ENCODE measurements at places on chromosomes 3 and 15.

GRCh38 chr15:45424429-45424828 lies 46.1 kb upstream of the GATM start:
- DNase-seq, result no peak

- DNase-seq, result no peak
Observed at GRCh38 chr3:150547045-150547741, 606 bp downstream of the EIF2A start.

DNA sequence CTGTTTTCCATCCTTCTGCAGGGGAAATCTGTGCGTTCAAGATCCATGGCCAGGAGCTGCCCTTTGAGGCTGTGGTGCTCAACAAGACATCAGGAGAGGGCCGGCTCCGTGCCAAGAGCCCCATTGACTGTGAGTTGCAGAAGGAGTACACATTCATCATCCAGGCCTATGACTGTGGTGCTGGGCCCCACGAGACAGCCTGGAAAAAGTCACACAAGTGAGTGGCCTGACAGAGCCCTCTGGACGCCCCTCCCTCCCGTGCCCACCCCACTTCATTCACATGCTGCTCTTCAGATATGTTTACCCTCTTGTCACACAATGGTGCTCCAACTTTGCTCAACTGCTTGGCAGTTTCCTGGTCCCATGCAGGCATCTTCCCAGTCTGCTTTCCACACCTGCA lies 274.3 kb upstream of the TRIM42 start:
- DNase-seq, result no peak

DNA sequence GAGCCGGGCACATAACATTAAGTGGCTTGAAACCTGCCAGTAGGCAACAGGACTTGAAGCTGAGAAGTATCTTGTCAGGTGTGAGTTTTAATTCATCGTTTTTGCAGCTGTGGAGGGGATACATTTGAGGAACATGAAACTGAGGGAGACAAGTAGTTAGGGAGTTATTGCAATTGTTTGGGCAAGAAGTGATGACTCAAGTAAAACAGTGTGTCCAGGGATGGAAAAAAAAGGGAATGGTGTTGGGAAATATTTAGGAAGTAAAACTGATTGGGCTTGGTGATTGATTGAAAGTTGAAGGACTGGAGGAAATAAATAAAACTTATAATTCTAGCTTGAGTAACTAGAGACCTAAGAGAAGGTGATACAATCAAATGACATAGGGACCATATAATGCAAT lies 85.5 kb downstream of the NCEH1 start:
- DNase-seq, result no peak

- peak; percentile 62 for DNase-seq
Observed at GRCh38 chr3:14633819-14634424, 17.6 kb upstream of the CCDC174 start.

GRCh38 chr3:13408890-13409289 lies 11.2 kb downstream of the NUP210 start:
- DNase-seq, result no peak

- no peak for DNase-seq
Observed at GRCh38 chr3:153072856-153073255, 89.2 kb upstream of the RAP2B start.

DNA sequence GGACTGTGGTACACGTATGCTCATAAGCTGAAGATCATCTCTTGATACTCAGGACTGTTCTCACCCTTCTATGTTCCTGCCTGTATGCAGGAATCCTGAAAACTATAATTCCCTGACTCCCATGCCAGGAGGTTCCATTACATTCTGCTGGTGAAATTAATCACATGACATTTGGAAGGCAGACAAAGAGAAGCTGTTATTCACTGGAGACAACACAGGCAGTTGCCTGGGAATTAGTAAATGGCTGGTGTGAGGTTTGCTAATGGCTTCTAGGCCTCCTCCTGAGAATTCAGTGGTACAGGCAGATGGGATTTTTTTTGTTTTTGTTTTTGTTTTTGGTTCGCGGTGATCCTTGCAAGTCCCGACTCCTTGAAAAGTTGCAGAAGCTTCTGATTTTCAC lies 91.4 kb downstream of the CTNNB1 start:
- DNase-seq, result no peak

- DNase-seq, result peak; percentile 65
Observed at GRCh38 chr3:186930143-186930640, at the start of gene ST6GAL1. ST6GAL1 (plus strand) TSS chr3:186930526; CDS start chr3:187042704, 112,178 bp downstream.

GRCh38 chr3:21229426-21230135 lies 521.4 kb downstream of the ZNF385D start:
- no peak for DNase-seq

DNA sequence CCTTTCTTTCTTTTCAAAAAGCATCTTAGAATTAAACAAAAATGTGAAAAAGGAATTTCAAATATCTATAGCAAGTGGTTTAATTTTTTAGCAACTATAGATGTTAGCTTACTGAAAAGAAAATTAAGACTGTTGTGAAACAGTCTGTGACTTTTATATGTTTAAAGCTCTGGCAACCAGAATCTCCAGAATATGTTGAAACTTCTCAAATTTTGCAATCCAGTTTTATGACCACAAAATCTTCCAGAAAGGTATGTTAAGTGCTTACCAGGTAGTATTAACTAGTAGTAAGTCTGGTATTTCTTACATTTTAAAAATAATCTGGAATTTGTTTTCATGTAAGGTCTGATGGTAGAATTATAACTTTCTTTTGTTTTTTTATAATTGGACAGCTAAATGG lies 235.0 kb downstream of the SLC9A9 start:
- no peak for DNase-seq

DNA sequence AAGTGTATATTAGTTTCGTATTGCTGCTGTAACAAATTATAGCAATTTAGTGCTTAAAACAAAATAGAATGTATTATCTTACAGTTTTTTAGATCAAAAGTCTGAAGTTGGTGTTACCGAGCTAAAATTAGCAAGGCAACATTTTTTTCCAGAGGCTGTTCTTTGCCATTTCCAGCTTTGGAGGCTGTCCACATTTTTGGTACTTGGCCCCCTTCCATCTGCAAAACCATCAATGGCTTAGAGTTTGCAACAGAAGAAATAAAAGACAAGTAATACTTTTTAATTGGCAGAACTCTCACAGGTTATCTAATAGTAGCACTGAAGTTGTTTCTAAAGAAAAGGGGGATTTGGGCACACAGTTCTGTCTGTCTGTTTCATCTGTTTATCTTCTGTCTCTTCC lies 1248.5 kb downstream of the ROBO1 start:
- no peak for DNase-seq

DNA sequence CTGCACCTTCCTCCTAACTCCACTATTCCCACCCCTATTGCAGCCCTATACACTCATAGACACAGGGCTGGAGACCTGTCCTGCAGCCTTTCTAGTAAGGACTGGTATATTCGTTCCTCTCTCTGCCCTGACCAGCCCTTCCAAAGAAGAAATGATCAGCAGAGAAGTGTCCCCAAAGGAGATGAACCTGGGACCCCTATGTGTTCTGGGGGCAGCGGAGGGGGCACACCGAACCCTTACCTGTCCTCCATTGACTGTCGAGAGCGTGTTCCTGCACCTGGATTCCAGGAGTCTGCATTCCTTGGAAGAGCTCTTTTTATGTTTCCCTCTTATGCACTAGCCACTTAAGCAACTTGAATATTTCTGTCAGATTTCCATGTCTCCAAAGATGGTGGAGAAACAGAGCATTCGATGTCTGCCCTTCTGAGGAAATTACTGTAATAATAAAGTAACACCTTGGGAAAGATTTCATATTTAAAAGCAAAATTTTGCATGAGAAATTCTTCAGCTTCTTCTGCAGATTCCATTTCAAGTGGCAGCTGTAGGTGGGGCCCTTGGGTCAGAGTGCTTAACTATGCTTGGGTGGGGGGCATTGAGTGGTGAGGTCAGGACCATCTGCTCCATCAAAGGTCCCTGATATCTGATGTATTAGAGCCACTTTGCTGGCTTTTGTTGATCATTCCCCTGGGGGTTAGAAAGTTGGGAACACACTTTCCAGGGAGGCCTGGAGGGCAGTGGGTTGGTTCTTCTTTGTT lies 6.3 kb downstream of the EPHB1 start:
- no peak for DNase-seq

DNA sequence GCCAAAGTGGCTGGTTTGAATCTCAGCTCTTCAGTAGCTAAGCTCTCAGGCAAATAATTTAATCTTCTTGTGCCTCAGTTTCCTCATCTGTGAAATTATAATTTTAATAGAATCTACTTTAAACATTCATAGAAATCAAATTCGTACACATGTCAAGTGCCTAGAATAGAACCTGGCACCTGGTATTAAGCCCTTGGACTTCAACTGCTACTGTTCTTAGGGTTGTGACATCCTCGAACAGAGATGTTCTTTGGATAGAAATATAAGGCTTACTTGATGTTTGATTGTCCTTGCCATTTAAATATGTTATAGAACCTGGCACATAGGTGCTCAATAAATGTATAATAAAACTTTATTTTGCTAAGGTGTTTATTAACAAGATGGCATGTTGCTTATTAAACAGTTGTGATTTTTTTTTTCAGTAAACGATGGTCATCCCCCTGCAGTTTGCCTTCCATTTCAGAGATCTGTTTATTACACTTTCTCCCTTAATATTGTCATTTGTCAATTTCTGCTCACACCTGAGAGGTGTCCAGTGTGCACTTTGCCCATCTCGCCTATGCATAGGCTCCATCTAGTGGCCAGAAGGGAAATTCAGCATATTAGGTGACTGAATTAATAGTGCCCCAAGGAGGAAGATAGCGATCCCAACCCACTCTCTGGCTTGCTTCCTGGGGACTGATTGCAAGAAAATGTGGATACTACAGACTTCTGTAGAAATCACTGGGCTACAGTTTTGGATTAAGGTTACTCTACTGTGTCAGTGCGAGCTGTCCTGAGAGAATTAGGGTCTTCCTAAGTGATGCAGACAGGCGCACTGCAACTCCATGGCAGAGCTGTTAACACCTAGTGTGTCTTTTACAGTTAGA lies 10.7 kb downstream of the IGF1R start:
- peak; percentile 59 for DNase-seq

DNA sequence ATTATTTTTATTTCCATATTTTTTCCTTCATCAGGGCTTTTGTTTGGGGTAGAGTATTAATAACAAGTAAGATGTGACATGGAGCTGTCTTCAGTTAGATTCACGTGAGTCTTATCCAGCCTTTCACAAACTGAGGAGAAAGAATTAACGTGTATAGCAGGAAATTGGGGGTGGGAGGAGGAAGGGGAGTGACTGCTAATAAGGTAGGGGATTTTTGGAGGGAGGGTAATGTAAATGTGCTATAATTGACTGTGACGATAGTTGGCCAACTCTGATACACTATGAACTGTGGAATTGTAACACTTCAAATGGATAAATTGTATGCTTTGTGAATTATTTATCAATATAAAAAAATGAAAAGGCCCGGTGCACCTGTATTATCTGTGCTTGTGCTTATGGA lies 8.9 kb downstream of the DUT start:
- DNase-seq, result no peak

DNA sequence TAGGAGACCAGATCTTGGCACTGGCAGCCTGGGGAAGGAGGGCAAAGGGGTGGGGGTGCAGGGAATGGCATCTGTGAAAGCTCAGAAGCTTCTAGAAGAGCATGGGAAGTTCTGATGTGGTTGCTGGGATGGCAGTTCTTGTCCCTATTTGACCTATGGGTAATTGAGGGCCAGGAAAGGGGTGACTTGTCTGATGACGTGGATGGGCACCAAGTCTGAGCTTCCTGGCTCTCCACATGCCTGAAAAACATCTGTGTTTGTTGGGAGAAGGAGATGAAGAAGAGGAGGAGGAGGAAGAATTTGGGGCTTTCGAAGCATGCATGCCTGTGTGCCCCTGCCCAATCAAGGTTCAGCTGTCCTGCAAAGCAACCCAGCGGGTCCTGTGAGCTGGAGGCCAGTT lies 158.8 kb downstream of the SMAD6 start:
- no peak for DNase-seq

GRCh38 chr3:52391096-52391495 lies 53.8 kb downstream of the SEMA3G start:
- no peak for DNase-seq

GRCh38 chr15:29018120-29018805 lies 132.5 kb downstream of the APBA2 start:
- DNase-seq, result no peak

DNA sequence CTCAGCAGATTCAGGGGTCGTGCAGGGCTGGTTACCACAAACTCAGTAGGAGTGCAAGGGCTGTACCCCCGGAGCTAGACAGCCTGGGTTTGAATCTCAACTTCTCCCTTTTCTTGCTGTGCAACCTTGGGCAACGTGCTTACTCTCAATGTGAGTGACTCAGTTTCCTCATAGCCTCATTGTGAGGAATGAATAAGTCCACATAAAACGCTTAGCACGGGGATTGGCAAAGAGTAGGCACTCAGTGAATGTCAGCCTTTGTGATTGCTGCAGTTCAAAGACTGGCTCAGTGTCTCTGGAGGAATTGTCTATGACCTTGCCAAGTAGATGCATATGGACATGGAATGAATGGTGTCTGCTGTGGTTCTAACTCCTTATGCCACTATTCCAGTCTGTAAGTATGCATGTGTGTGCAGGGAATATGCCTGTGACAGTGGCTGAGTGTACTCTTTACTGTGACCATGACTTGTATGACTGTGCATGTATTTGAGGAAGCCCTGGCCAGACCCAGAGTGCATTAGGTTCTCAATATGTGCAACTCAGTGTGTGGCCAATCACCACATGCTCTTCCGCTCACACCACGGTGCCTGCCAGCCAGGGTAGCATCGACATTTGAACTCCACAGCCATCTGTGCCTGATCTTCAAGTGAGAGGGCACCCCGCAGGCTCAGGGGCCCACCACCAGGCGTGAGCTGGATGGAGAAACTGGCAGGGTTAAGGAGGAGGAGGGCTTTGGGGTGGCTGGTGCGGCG lies 900 bp upstream of the HYAL3 start:
- peak; percentile 36 for DNase-seq

DNA sequence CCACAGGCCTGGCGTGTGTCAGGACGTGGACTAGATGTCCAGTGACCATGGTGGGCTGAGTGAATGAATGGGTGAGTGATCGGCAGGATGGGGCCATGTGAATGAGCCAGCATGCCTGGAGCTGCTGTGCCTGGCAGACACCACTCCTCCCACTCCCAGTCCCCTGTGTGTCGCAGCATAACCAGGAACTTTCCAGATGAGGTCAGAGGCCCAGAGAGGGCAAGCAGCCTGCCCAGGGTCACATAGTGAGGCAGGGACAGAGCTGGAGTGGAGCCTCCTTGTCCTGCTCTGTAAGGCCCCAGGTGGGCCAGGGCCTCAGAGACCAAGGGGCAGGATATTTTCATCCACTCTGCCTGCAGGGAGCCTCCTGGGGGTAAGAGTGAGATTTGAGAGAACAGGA lies 6.4 kb downstream of the IQSEC1 start:
- no peak for DNase-seq
